ENCODE measurements at places on chromosomes 2 and 18. TPM values are rescaled to one million over a fixed set of nuclear protein-coding genes. Genes with fewer than 3 reads are reported as not detected.

TWIST2 gene
- total RNA-seq: 73.9 TPM

IL36RN gene
- total RNA-seq: not detected

DNA sequence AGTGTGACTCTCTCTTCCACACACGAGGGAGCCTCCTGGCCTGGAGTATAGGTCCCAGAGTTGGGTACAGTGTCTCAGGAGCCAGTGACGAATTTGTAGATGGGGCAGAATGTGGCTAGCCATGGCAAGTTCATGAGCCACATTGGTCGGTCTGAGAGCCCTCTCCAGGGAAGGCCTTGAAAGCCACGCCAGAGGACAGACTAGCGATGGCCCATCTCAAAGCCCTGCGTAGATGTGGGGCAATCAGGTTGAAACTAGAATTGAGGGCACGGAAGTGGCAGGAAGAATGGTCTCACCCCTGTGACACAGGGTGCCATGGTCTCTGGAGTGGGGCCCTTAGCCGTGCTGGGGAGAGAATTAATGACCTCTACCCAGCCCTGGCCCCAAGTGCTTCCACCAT, 106.2 kb downstream of the TSHZ1 start:
- DNase-seq: peak; percentile 67

DNA sequence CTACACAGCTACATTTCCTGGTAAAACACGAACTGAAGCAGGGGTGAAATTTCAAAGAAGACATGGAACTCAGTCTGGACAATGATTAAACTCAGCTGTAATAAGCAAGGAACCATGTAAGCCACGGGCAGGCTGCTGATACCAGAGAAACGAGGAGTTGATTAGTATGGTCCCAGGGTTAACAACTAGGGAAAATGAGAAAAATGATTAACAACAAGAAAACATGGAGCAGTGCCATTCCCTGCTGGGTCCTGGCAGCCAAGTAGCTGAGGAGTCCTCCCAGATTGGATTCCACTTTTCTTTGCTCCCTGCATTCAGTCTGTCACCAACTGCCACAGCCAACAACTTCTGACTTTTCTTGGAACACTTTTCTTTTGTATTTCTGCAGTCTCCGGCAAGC, 517.0 kb upstream of the KLHL29 start:
- no peak for DNase-seq

KCNG2 gene
- 0.51 TPM for total RNA-seq

GRCh38 chr18:74116633-74117554, 30.7 kb downstream of the FBXO15 start:
- no peak for DNase-seq

TTC39C gene
- total RNA-seq: 46.7 TPM

SUMO1 gene
- total RNA-seq: 68.0 TPM

GRCh38 chr2:229044581-229044980, 226.5 kb downstream of the PID1 start:
- no peak for DNase-seq

CPSF3 gene
- total RNA-seq: 26.3 TPM

DNA sequence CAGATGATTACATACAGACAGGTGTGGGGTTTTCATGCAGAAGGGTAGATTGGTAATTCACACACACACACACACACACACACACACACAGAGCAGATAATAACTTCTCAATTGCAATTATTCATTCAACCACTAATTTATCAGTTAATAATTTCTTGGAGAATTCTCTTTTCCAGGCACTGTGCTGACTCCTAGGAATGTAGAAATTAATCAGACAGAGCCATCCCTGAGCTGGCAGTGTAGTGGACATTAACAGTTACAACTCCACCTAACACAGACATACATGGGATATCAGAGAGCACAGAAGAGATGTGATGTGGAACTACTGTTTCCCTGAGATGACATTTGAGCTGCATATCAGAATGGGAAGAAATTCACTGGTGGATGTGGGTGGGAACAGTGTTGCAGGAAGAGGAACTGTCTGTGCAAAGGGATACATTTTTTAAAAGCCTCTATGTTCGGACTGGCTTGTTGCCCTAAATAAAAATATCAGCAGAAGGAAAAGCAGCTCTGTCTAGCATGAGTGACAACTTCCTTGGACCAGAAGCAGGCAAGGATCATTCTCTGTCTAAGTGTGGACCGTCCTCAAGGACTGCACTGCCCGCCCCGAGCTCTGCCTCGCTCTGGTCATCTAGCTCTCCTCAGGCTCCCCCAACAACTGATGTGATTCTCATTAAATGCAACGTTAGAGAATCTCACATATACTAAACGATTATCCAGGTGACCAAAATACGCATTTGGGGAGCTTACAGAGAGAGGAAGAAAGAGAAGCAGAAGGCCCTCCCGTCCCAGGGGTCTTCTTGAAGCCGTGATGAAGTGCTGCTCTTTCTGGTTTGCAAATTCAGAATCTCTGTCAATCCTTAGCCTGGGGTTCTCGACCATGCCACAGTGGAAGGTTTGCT, 173.4 kb upstream of the TRIB2 start:
- DNase-seq: no peak

DNA sequence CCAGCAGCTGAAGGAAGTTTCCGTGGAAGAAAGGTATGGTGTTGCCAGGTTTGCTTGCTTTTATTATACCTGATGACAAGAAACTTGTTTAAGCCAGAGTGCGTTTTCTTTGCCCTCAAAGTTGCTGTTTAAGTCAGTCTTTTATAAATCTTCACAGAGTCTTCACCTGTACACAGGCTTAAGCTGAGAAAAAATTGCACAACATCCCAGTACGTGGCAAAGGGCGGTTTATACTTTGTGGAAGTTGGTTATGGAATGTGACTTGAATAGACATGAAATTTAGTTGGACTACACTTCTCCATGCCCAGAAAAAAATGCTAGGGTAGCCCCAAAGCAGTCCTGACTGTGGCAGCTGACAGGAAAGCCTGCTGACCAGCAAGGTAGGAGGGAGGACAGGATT, 121.5 kb downstream of the RTN4 start:
- no peak for DNase-seq

DNA sequence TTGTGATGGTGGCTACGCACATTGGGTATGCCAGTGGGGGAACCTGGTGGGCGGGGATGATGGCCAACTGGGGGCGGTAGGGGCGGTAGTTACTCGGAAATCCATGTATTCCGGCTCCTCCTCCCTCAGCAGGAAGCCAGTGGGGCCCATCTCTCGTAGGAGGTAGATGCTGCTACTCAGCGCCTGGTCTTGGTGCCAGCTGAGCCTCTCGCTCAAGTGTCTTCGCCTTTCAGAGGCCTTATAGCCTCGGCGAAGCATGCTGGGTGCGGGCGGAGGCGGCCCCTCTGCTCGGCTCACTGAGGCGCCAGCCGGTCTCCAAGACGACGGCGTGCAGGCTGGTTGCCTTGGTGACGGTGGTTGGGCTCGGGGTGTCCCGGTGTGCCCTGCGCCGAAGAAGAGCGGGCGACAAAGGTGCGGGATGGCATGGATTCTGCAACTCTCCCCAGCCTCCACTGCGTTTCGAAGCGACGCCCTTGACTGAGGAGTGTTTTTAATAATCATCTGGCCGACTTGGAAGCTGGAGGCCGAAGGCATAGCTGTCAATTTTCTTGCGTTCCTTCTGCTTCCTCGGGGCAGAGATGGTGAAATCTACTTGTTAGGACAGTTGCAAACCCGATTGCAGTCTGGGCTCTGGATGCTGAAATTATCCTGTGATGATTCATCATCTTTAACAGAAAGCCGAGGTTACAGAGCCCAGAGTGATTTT, at the start of gene ZSWIM2:
TSS of gene ZSWIM2 (minus strand) at position 298 of the 706 bp plus-strand sequence. CDS start at position 258, 40 bp downstream.
- DNase-seq: peak; percentile 90

- no peak for DNase-seq
Measured at GRCh38 chr2:206869824-206870495, 69.4 kb upstream of the CPO start.

ANKRD62 gene
- total RNA-seq: not detected

DNA sequence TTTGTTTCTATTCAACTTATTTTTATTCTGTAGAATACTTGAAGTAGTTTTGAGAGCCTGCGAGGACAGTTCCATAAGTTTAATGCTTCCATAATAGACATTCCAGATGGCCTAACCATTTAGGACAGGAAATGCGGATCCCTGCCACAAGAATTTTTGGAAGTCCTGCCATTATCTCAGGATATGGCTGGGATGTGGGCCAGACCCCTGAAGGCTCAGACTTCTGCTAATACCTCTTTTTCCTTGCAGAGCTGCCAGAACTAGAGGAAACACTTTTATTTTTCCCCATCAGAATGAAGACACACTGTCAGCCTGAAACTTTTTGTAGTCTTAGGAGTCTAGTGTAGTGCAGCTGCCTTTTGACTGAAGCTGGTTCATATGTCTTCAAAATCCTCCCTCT, 806.5 kb downstream of the TDRD15 start:
- no peak for DNase-seq

DNA sequence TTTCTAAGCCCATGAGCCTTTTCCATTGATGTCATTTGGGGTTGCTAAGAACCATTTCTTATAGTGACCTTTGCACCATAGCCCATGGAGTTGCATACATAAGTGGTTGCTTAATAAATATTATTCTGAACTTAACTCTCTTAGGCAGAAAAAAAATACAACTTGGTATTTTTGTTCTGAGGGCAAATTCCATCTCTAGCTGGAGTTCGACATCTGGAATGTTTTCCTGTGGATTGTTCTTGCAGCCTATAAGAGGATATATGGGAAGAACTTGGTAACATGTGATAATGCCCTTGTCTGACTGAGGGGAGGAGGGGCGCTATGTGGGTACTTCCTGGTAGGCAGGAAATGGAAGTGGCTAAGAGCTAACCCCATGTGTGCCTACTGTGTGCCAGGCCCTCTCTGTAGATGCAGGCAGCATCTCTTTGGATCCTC, 20.7 kb downstream of the IGFBP2 start:
- no peak for DNase-seq

- no peak for DNase-seq
Measured at GRCh38 chr2:96739076-96739632, 710 bp downstream of the LMAN2L start.

DNA sequence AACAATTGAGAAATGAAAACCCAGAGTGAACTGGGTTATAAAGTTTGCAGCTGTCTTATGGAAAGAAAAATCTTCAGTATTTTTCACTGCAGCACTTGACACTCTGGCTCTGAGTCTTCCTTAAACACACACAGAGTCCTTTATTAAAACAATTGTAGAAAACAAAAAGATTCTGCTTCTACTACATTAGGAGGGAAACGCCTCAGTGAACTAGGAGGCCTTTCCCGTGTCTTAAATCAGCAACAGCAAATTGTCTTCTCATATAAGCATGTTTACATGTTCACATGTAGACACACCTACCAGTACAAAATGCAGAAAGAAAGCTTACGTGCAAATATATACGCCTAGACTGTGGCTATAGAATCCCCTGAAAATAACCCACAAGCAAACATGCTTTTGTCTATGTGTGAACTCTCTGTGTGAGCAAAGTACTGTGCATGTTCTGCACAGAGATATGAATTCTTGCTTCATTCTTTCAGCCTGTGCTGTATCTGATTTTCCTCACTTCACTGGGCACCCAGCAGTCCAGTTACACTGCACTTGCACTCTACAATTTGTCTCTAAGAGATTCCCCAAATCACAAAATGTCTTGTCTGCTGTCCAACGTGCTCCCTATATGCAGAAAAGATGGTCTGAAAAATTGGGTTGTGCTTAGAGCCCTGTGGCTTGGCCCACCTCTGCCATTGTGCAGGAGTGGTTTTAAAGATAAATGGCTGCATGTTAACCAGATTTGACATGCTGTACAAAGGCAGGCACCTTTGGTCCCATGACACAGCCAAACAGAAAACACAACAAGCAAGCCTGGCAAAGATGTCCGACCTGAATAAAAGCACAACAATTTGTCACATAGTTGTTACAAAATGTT, 24.5 kb downstream of the ZEB2 start:
- DNase-seq: no peak

CCDC68 gene
- 6.0 TPM for total RNA-seq

DNA sequence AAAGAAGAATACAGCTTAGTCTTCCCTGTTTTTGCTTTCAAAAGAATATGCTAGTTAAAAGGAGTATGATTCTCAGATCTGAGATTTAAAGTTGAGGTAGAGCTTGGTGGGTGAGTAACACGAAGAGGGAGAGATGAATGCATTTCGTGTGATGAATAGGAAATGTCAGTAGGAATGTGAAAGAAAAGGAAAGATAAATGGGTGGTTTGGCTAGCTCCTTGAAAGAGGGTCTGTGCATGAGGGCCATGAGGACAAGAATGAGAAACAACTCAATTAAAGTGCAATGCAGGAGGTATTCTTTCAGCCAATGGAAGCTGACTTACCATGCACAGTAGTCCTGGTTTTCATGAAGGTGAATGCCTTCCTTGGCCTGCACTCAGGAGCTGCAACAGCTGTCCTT, 248.2 kb downstream of the HNMT start:
- DNase-seq: no peak

GRCh38 chr2:233822781-233823730, 31.3 kb downstream of the HJURP start:
- DNase-seq: peak; percentile 88

GRCh38 chr2:239136762-239137161, 264.1 kb downstream of the HDAC4 start:
- DNase-seq: no peak

DNA sequence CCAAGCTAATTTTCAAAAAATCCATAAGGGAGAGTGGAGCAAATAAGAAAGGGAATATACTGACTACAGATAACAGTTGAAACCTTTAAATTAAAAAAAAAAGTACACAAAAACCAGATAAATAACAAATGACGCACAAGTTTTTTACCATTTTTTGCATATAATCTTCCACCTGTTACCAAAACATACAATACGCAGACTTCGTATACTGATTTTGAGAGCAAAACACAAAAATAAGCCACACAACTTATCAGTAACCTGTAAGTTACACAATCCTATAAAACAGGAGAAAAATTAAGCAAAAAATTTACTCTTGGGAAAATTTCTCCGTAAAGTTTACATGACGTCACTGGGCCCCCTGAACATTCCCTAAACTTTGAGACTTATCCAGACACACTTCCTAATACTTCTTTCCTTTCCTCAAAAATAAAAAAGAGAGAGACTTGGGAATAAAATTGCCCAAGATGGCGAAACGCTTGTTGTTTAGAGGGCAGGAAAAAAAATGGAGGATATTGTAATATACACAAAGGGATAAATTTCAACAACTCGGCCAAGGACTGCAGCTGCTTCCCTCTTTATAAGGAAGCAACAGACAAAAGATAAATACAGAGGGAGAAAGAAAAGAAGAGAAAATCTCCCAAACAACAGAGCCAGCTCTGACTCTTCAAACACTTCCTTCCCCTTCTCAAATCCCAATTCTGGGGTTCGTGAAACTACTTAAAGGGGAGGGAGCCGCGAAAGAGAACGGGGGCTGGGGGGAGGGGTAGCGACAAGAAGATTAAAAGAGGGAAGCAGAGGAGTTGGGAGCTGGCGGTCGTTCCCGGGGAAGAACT, 1.6 kb downstream of the BAZ2B start:
- no peak for DNase-seq

GRCh38 chr2:1995081-1995480, 250.8 kb upstream of the PXDN start:
- DNase-seq: no peak

GRCh38 chr2:202109139-202109736, 36.2 kb downstream of the KIAA2012 start:
- no peak for DNase-seq

GRCh38 chr2:154470376-154470775, 228.1 kb upstream of the KCNJ3 start:
- DNase-seq: no peak

CYTIP gene
- total RNA-seq: 16.0 TPM

SLC1A4 gene
- 6.8 TPM for total RNA-seq
